ENCODE measurements at places on chromosomes 4 and X. TPM values are rescaled to one million over a fixed set of nuclear protein-coding genes. Genes with fewer than 3 reads are reported as not detected.

DNA sequence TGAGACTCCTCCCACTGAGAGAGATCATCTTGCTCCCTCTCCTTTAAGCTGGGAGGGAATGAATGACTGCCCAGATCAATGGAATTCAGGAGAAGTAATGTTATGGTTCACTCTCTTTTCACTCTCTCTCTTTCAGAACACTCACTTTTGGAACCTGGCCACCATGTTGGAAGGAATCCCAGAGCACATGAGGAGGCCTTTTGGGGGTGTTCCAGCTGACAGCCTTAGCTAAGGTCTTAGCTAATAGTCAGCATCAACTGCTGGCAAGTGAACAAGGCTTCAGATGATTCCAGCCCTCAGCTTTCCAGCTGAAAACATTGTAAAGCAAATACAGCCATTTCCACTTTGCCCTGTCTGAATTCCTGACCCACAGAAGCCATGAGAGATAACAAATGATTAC lies 124.0 kb upstream of the CLNK start:
- no peaks in the 10 kb centered on the region for H3K27me3 ChIP-seq
- H3K4me1 ChIP-seq = peaks cover 2% of the 10 kb centered on the region
- DNase-seq = no peak

GRCh38 chrX:112270991-112271390 lies 188.4 kb upstream of the TRPC5 start:
- no peaks in the 10 kb centered on the region for H3K27me3 ChIP-seq
- H3K27ac ChIP-seq = no peak overlapping the region
- H3K36me3 ChIP-seq = no peaks in the 10 kb centered on the region
- no peaks in the 10 kb centered on the region for H3K4me1 ChIP-seq
- no peak for DNase-seq
- no peak overlapping the region for H3K4me3 ChIP-seq

- H3K4me1 ChIP-seq = peaks cover 28% of the 10 kb centered on the region
- H3K27me3 ChIP-seq = no peaks in the 10 kb centered on the region
- no peak overlapping the region for H3K27ac ChIP-seq
- H3K4me3 ChIP-seq = no peak overlapping the region
- no peaks in the 10 kb centered on the region for H3K36me3 ChIP-seq
These were observed 123.7 kb downstream of the AFF1 start for GRCh38 chr4:87058356-87059073.

DNA sequence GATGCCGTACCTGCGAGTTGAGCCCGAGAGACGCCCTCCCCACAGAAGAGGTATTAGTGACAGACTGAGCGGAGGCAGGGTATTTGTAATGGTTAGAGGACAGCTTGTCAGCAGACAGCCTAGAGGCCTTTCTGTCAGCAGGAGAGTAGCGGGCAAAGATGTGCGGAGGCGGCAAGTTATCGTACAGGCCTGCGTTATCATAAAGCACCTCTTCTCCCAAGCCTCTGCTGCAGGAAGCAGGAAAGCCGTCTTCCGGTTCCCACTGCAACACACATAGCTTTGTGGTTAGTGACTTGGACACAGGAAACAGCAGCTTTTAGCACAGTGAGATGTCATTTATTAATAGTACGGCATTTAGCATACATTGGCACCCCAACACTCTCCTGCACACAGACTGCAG lies 158.3 kb downstream of the AFAP1 start:
- peak; percentile 23 for DNase-seq
- H3K27ac ChIP-seq = no peak overlapping the region
- peaks cover 19% of the 10 kb centered on the region for H3K4me1 ChIP-seq

GRCh38 chrX:9627922-9628321 lies 137.7 kb downstream of the GPR143 start:
- no peak for DNase-seq
- no peaks in the 10 kb centered on the region for H3K36me3 ChIP-seq
- H3K27me3 ChIP-seq = no peaks in the 10 kb centered on the region
- H3K4me3 ChIP-seq = no peak overlapping the region
- H3K4me1 ChIP-seq = no peaks in the 10 kb centered on the region
- no peak overlapping the region for H3K27ac ChIP-seq

- no peak overlapping the region for H3K27ac ChIP-seq
- no peaks in the 10 kb centered on the region for H3K36me3 ChIP-seq
- H3K4me1 ChIP-seq = no peaks in the 10 kb centered on the region
- H3K27me3 ChIP-seq = no peaks in the 10 kb centered on the region
- DNase-seq = no peak
These were observed 201.4 kb downstream of the SPOCK3 start for GRCh38 chr4:167032871-167033270.

- H3K36me3 ChIP-seq = no peaks in the 10 kb centered on the region
- no peaks in the 10 kb centered on the region for H3K4me1 ChIP-seq
- DNase-seq = no peak
- H3K27me3 ChIP-seq = no peaks in the 10 kb centered on the region
- no peak overlapping the region for H3K27ac ChIP-seq
These were observed 132.2 kb upstream of the KIT start for GRCh38 chr4:54525602-54526001.

GRCh38 chrX:72127332-72127731 lies 4.4 kb downstream of the RTL5 start:
- no peaks in the 10 kb centered on the region for H3K27me3 ChIP-seq
- no peaks in the 10 kb centered on the region for H3K4me1 ChIP-seq
- H3K4me3 ChIP-seq = no peak overlapping the region
- DNase-seq = no peak

- H3K4me1 ChIP-seq = no peaks in the 10 kb centered on the region
- DNase-seq = no peak
- H3K27ac ChIP-seq = peak overlapping the region; percentile 2
- no peak overlapping the region for H3K4me3 ChIP-seq
- H3K27me3 ChIP-seq = no peaks in the 10 kb centered on the region
These were observed 32.2 kb downstream of the CCNI start for GRCh38 chr4:77043507-77044136.

DNA sequence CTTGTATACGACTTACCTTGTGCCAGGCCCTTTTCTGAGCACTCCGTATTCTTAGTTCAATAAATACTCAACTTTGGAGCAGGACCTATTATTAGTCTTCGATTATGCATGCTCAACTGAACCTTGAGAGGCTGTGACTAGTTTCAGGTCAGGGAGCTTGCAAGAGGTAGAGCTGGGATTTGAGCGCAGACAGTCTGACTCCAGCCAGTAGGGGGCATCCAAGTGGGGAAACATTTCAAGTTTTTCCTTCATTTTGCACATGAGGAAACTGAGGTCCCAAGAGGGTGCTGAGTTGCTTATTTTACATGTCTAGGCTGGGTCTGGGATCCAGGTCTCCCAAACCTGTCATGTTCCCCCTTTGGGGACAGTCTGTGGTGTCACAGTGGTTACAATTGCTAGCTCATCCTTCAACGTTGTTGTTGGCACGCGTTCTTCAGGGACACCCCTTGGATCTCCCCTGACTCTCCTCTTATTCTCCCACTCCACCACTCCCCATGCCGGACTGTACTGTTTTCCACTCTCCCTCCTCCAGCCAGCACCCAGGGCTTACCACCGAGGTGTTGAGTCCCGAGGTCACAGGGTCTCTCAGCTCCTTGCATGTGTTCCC lies 6.7 kb upstream of the PRICKLE3 start:
- no peak overlapping the region for H3K27ac ChIP-seq
- no peaks in the 10 kb centered on the region for H3K36me3 ChIP-seq
- H3K4me3 ChIP-seq = no peak overlapping the region
- H3K4me1 ChIP-seq = no peaks in the 10 kb centered on the region

- H3K27me3 ChIP-seq = no peaks in the 10 kb centered on the region
- no peak overlapping the region for H3K4me3 ChIP-seq
- DNase-seq = no peak
- H3K4me1 ChIP-seq = no peaks in the 10 kb centered on the region
- no peaks in the 10 kb centered on the region for H3K36me3 ChIP-seq
These were observed 199.8 kb upstream of the SFRP2 start for GRCh38 chr4:153988492-153989363.

DNA sequence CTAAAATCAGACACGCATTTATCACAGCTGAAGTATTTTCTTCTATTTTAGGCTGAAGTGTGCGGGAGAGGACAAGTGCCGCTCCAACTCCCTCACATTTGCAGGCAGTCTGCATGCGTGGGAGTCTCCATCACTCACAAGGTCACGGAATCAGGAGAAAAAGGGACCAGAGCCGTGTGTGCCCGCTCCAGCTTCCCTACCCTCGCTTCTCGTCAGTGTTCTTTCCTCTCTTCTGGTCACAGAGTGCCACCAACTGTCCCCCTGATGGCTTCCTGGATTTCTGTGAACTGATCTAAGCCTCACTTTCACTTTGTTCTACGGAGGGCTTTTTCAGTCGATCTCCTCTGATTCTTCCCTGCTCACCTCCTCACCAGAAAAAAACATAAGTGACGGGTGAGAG lies 407.4 kb upstream of the AADAT start:
- H3K27me3 ChIP-seq = no peaks in the 10 kb centered on the region
- no peak for DNase-seq
- no peaks in the 10 kb centered on the region for H3K36me3 ChIP-seq
- peak overlapping the region; percentile 34 for H3K4me3 ChIP-seq
- H3K27ac ChIP-seq = no peak overlapping the region

DNA sequence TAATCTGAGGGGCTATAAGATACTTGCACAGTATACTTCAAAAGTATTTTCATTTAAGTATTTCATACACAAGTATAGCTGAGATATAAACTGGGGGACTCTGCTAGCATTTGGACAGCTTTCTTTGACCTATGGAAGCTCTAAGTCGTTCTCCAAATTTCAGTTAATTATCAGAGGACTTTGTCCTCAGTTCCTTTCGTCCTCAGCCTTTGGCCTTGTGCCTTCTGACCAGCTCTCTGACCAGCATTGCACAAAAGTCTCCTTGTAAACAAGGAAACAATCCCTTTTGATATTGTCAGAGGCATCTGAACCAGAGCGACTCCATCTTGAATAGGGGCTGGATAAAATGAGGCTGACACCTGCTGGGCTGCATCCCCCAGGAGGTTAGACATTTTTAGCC lies 464.0 kb upstream of the FAM241A start:
- no peaks in the 10 kb centered on the region for H3K36me3 ChIP-seq
- no peak overlapping the region for H3K4me3 ChIP-seq
- H3K27ac ChIP-seq = no peak overlapping the region
- H3K4me1 ChIP-seq = no peaks in the 10 kb centered on the region

DNA sequence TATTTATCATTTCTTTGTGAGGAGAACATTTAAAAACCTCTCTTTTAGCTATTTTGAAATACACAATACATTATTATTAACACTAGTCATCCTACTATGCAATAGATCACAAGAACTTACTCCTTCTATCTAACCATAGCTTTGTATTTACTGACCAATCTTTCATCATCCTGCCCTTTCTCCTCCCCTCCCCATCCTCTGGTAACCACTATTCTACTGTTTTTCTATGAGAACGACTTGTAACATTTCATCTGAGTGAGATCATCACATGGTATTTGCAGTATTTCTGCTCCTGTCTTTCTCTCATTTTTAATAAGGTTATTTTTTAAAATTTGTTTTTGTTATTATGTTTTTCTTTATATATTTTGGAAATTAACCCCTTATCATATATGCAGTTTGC lies 331.8 kb downstream of the TEX13C start:
- H3K27me3 ChIP-seq = no peaks in the 10 kb centered on the region
- no peak for DNase-seq
- no peaks in the 10 kb centered on the region for H3K36me3 ChIP-seq
- no peak overlapping the region for H3K4me3 ChIP-seq

- H3K36me3 ChIP-seq = no peaks in the 10 kb centered on the region
- H3K27ac ChIP-seq = no peak overlapping the region
- peaks cover 2% of the 10 kb centered on the region for H3K4me1 ChIP-seq
- DNase-seq = no peak
- H3K4me3 ChIP-seq = no peak overlapping the region
These were observed 9.9 kb downstream of the PRDM8 start for GRCh38 chr4:80207172-80207583.

GRCh38 chr4:78829296-78829695 lies 53.1 kb downstream of the BMP2K start:
- H3K4me3 ChIP-seq = no peak overlapping the region
- no peak overlapping the region for H3K27ac ChIP-seq
- no peaks in the 10 kb centered on the region for H3K36me3 ChIP-seq
- DNase-seq = no peak
- no peaks in the 10 kb centered on the region for H3K4me1 ChIP-seq

- no peak overlapping the region for H3K27ac ChIP-seq
- H3K27me3 ChIP-seq = no peaks in the 10 kb centered on the region
These were observed 6.9 kb downstream of the CXCL10 start for GRCh38 chr4:76016393-76016792.

DNA sequence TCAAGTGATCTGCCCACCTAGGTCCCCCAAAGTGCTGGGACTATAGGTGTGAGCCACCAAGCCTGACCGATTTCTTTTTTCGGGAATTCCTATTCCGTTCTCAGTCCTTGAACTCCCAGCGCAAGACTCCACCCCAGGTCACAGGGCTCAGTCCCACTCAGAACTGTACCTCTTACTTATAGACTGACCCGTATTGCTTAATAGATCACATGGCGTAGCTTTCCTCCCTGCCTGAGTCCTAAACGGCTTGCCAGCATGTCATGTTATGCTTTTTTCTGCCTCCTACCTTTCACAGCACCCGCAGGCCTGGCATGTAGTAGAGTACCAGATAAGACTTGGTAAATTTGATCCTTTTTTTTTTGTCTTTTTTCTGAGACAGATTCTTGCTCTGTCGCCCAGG lies 22.4 kb downstream of the SAT1 start:
- H3K27ac ChIP-seq = no peak overlapping the region
- no peaks in the 10 kb centered on the region for H3K27me3 ChIP-seq
- DNase-seq = no peak

- H3K4me1 ChIP-seq = no peaks in the 10 kb centered on the region
- H3K36me3 ChIP-seq = no peaks in the 10 kb centered on the region
- no peak for DNase-seq
- no peaks in the 10 kb centered on the region for H3K27me3 ChIP-seq
These were observed 27.8 kb downstream of the NAA11 start for GRCh38 chr4:79298027-79298426.

- no peaks in the 10 kb centered on the region for H3K4me1 ChIP-seq
- no peaks in the 10 kb centered on the region for H3K36me3 ChIP-seq
- H3K27ac ChIP-seq = no peak overlapping the region
- no peak for DNase-seq
These were observed 106.4 kb upstream of the FTHL17 start for GRCh38 chrX:31178064-31178768.

Gene RGN
- 31.8 TPM for total RNA-seq

Gene MFAP3L
- 7.6 TPM for total RNA-seq

Gene ADAM29
- not detected for total RNA-seq

Gene NIPAL1
- total RNA-seq = not detected

Gene KLHL34
- not detected for total RNA-seq

Gene FRG1
- 43.5 TPM for total RNA-seq
